ENCODE measurements at places on chromosomes 2 and 18.

- DNase-seq, result no peak
Observed at GRCh38 chr2:44994377-44994776, 14.9 kb downstream of the SIX2 start.

GRCh38 chr18:72041313-72042032, 502.7 kb downstream of the CBLN2 start:
- DNase-seq, result no peak

GRCh38 chr2:223087466-223087865, 35.5 kb downstream of the KCNE4 start:
- no peak for DNase-seq

- no peak for DNase-seq
Observed at GRCh38 chr18:26546170-26546874, 2.0 kb downstream of the KCTD1 start.

GRCh38 chr2:163649080-163649479, 86.7 kb downstream of the FIGN start:
- no peak for DNase-seq

All from activated CD4-positive, alpha-beta T cell treated with anti-CD3 and anti-CD28 coated beads, Interleukin-2, Interleukin-4, amounts not matched to agents 100 ng/mL and 50 ng/mL, durations not matched to agents 16 hours and 8 hours (primary cell).